ENCODE measurements at places on chromosomes 1 and 21.

DNA sequence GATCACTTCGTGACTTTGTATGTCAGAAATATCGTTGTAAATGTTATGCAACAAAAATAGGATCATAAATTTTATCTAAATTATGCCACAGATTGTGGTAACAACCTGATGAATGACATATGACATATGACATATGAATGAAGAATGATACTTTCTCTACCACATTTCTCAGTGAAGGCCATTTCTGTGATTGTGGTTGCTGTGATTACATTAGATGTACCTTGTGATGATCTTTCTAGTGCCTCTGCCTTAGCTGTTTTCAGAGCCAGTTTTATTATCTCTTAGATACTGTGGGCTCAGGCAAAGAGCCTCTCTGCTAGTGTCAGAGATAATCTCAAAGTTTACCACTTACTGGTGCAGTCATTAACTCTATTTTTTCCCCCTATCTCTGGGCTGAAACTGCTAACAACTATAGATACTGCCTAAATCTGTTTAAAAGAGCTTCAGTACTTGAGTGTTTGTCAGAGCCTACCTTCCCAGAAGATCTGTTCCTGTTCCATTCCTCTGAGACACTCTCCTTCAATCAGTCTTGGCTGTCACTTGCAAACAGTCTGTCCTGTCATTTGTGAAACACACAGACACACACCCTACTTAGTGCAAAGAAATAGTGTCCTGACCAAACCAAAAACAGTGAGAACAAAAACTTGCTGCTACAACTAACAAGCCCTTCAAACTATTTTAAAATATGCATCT is 55.5 kb downstream of the HMCN1 start:
- DNase-seq = no peak

GRCh38 chr21:20739421-20739820 is 258.8 kb upstream of the NCAM2 start:
- no peak for DNase-seq

GRCh38 chr1:38127428-38127827 is 80.8 kb upstream of the POU3F1 start:
- no peak for DNase-seq

- no peak for DNase-seq
These were observed 316.9 kb upstream of the ADGRL4 start for GRCh38 chr1:79323239-79324025.

GRCh38 chr1:213533125-213533524 is 454.6 kb upstream of the PROX1 start:
- no peak for DNase-seq

DNA sequence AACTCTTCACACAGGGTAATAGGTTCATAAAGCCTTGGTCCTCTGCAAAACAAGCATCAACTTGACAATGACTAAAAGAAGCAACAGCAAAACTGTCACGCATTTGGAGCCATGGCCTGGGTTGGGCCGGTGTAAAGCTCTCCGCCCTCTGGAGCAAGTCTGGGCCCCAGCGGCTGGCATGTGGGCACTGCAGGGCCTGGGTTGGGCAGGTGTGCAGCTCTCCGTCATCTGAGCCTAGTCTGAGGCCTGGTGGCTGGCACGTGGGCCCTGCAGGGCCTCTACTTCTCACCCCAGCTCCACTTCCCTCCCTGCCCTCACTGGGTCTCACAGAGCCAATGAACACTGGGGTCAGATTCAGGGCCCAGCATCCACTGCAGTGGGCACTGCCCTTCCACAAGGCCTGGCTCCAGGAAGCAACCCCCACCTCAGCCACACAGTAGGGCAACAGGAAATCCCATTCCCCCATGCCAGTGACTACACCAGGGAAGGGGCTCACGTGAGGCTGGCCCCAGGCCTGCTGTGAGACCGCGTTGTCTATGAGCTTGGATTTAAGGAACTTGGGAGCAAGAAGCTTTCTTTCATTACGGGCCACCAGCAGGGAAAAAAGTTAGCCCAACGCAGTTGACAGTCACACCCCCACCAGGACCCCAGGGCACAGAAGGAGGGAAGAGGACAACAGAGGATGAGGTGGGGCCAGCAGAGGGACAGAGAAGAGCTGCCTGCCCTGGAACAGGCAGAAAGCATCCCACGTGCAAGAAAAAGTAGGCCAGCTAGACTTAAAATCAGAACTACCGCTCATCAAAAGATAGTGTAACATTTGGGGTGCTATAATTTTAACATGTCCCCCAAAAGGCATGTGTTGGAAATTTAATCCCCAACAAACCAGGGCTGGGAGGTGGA is 52.7 kb downstream of the NPHP4 start:
- DNase-seq = no peak

- no peak for DNase-seq
These were observed 111.6 kb downstream of the SPSB1 start for GRCh38 chr1:9404117-9404914.

- no peak for DNase-seq
These were observed 28.1 kb downstream of the RABIF start for GRCh38 chr1:202860744-202861419.

DNA sequence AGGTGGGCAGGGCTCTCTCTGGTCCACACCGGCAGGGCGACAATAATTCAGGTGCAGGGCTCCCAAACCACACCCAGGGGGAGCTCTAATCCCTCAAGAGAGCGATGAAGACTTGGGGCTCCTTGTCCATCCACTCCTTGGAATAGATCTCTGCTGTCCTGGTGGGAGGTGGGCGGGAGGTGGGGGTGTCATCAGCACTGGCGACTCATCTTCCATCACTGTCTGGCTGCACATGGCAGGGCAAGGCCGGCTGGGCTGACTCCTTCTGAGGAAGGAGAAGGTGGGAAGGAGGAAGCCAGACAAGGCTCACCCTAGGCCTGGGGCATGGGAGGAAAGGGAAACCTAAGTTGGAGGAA is 29.3 kb downstream of the TNNT2 start:
- DNase-seq = no peak

DNA sequence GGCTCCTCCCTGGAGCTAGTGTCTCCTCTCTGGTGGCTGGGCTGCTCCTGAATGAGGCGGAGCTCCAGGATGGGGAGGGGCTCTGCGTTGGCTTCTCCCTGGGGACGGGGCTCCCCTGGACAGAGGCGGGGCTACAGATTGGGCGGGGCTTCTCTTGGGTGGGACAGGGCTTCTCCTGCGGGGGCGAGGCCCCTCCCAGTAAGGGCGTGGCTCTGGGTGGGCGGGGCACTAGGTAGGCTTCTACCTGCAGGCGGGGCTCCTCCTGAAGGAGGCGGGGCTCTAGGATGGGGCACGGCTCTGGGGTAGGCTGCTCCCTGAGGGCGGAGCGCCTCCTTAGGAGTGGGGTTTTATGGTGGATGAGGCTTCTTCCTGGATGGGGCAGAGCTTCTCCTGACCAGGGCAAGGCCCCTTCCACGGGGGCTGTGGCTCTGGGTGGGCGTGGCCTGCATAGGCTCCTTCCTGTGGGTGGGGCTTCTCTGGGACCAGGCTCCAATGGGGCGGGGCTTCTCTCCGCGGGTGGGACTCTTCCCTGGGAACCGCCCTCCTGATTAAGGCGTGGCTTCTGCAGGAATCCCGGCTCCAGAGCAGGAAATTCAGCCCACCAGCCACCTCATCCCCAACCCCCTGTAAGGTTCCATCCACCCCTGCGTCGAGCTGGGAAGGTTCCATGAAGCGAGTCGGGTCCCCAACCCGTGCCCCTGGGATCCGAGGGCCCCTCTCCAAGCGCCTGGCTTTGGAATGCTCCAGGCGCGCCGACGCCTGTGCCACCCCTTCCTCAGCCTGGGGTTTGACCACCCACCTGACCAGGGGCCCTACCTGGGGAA is 22.7 kb upstream of the ARF1 start:
- DNase-seq = no peak

- DNase-seq = no peak
These were observed 2.6 kb downstream of the HDGF start for GRCh38 chr1:156748670-156749418.

DNA sequence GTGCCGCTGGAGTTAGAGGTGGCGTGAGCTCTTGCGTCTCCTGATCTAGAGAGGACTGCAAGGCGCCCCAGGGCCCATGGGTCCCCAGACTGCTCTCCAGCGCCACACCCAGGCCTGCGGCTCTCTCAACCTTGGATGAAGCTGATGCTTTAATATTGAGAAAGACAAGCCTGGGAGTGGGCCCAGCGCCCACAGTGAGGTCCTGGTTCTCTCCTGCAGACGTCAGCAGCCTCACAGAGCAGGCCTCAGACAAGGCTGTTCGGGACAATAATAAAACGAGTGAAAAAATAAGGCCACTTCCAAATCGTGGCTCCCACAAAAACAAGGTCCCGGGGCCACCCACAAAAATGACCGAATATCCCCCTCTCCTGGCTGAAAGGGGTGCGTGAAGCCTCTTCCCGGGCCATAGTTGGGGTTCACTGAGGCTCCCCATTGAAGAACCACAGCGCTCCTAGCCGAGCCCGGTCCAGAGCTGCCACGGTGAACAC is 6.0 kb upstream of the DNMT3L start:
- DNase-seq = no peak

DNA sequence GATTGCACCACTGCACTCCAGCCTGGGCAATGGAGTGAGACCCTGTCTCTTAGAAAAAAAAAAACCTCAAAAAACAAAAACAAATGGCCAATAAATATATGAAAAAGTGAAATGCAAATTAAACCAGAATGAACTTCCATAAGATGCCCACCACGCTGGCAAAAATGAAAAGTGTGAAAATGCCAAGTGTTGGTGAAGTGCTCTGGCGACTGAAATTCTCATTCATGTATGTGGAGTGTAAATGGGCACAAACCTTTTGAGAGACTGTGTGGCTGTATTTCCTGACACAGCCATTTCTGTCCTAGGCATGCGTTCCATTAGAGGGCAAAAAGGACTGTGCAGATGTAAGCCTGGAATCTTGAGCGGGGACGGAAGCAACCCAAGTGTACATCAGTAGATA is 18.3 kb downstream of the YBEY start:
- DNase-seq = no peak

- DNase-seq = no peak
These were observed 2.5 kb downstream of the GGPS1 start for GRCh38 chr1:235330918-235331285.

DNA sequence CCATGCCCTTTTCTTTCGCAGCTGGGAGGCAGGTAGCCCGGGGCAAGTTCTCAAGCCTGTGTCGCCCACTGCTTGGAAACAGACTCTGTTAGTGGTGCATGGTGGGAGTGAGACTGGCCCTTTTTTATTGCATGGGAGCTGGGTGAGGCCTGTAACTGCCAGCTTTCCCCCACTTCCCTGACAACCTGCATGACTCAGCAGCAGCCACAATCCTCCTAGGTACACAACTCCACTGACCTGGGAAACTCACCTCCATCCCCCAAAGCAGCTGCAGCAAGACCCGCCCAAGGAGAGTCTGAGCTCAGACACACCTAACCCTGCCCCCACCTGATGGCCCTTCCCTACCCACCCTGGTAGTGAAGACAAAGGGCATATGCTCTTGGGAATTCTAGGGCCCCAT is 25.8 kb downstream of the PIGP start:
- DNase-seq = no peak

- DNase-seq = no peak
These were observed 13.3 kb downstream of the FAM151A start for GRCh38 chr1:54610048-54610447.

DNA sequence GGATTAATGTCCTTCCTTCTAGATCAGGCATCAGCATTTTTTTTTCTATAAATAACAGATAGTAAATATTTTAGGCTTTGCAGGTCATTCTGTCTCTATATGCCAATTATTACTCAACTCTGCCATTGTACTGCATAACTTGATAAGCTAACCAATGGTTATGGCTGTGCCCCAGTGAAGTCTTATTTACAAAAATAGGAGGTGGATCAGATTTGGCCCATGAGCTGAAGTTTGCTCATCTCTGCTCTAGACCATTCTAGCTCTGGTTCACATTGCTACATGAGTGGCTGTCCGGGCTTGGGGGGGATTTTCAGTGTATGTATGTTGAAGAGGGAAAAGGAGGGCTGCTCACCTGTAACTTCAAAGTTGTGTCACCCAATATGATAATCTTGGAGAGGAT is 10.1 kb downstream of the RAB7B start:
- DNase-seq = no peak

DNA sequence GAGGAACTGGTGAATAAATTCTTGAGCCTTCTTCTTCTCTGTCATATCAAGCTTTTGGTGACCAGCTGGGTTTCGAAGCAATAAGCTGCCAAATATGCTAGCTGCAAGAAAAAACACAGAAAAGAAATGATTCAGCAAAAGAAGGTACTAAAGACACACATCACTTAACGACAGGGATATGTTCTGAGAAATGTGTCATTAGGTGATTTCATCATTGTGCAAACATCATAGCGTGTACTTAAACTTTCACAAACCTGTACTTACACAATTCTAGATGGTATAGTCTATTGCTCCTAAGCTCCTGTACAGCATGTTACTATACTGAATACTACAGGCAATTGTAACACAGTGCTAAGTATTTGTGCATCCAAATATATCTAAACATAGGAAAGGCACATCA is 2.9 kb upstream of the MTF1 start:
- no peak for DNase-seq

DNA sequence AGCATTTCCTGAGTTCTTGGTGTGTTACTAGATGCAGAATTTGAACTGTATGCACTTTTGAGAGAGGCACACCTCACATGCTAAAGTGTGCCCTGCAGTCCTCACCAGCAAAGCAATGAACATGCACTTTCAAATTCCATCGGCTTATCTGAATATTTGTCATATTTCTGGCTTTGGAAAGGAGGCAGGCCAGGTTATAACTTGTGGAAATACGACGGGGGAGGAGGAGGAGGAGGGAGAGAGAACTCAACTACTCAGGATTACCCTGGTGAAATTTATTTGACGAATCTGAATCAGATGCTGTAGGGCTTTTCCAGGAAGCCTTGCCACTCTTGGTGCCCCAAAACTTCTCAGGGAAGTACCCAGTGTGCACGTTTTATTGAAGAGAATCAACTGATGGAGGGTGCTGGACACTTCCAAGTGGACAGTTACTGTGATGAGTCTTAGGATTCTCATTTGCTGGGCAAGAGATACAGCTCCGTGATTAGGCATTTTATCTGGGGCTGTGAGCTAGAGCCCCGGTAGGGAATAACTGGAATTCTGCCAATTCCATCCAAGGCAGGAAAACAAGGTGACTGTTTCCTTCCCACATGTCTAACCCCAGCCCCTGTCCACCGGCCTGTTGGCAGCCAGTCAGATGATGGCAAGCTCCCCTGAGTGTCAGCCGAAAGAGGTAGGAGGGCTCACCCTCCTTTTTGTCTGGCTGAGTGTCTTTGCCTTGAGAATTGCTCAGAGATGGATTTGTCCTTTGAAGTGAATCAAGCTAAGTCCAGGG is 3.8 kb downstream of the PDPN start:
- no peak for DNase-seq

GRCh38 chr1:85617633-85618100 is 37.1 kb downstream of the CCN1 start:
- DNase-seq = no peak

- DNase-seq = no peak
These were observed 15.5 kb downstream of the CD101 start for GRCh38 chr1:117017062-117017461.

DNA sequence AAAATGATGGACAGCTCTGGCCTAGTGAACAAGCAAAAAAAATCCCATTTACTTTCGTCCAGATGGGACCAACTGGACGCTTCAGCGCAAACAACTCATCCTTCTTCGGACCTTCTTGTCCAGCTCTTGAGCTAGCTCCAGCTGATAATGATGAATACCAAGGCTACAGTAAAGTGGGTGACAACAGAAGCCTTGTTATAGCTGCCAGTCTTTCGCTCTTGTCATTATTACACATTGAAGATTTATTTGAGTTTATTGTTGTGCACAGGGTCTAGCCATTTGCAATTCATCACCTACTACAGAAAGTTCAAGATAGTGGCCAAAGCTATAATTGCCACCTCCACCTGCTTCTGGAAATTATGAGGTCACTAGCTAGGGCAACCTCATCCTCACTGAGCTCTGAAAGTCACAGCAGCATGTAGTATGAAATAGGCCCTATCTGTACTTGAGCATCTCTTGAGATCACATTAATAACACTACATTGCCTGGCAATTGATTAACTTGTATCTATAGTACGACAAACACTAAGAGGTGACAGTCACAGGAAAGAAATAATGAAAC is 76.9 kb downstream of the GPATCH2 start:
- DNase-seq = no peak

Data from activated naive CD4-positive, alpha-beta T cell (primary cell).